ENCODE measurements at places on chromosomes 4 and X.
A peak's percentile ranks its signal among the peaks of the same experiment; 100 is the strongest.

- DNase-seq = no peak
Measured at GRCh38 chrX:69148946-69149345, 16.3 kb downstream of the PJA1 start.

DNA sequence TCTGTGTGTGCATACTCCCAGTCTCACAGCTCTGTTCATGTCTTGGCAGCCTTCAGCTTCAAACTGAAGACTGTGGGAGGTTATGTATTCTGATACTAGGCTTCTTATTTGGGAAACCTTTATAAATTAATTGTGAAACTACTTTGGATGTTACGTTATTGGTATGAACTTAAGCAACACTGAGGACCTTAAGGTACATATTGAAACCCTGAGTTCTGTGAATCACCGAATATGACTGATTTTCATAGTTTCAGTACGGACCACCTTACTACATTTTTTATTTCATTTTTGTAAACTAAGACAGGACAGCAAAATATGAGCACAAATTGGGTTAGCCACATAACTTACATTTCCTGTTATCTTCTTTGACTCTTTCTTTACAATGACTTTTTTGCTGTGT, 498.4 kb downstream of the PDGFC start:
- DNase-seq = no peak

DNA sequence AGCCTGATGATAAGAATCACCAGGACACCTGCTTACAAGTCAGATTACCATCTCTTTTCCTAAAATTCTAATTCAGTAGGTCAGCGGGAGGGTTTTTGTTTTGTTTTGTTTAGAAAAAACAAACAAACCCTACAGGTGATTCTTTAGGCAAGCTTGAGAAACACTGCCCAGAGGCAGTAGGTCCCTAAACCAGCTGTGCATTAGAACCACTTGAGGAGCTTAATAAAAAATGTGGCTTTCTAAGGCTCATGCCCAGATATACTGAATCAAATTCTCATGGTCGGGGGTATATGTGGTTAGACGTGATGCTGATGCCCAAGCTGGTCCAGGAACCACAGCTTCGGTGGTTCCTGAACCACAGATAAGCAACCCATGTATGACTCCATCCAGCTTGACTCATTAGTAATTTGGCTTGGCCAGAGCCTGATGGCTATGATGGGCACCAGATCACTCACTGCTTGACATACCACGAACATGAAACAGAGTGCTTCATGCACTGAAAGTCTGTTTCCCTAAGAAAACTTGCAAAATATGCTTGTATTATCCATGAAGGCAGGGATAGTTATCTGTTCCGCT, 338.1 kb upstream of the F9 start:
- DNase-seq = no peak

GRCh38 chrX:108053218-108053617, 8.4 kb downstream of the VSIG1 start:
- DNase-seq = no peak

DNA sequence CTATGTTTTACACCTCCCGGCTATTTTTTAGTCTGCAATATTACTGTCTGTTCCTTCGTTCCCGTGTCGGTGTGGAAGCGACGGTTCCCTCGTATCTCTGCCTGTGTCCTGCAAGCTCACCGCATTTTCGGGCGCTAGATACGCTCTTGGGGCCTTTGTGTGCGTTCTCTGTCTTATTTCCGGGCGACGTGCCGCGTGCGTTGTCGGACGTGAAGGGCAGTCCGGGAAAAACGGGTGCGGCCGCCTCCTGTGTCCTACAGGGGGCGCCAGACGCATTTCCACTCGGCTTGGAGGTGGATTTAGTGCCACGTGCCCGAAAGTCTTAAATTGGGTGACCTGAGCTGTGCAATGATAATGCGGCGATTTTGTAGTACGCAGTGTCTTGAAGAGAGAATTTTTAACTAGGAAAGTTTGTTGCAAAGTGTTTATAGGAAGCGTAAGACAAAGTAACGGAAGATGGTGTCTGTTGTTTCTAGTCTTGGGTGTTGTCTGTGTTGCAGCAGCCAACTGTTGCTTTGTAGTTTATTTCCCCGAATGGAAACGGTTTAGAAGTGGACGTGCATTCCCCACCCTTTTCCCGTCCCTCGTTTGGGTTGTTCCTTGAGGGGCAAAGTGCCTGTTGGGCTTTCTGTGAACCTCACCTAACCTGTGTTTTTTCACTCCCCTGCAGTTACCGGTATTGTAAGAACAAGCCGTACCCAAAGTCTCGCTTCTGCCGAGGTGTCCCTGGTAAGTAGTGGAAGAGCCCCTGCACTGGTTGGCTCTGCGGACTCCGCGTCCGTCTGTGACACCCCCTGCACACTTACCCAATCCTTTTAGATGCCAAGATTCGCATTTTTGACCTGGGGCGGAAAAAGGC, 720 bp downstream of the RPL10 start:
- peak; percentile 63 for DNase-seq

DNA sequence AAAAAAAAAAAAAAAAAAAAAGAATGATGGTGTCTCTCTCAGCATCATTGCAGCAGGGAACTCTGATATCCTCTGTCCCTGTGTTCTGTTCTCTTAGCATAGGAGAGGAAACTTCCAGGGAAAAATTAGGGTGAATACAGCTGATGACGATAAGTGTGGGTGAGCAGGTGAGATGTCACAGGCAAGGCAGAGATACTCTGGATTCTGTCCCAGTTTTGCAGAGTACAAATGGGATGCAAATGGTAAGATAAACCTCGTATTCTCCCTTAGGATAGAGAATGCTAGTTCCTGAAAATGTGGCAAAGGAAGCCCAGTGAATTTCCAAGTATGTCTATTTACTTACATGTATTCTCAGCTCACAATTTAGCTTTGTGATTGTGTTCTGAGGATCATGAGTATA, 671.6 kb upstream of the BOD1L1 start:
- DNase-seq = no peak

GRCh38 chr4:139743027-139743426, 77.4 kb downstream of the MGST2 start:
- no peak for DNase-seq

GRCh38 chrX:24282381-24283126, 31.3 kb downstream of the SUPT20HL2 start:
- no peak for DNase-seq

GRCh38 chr4:47198791-47199190, 167.4 kb downstream of the GABRB1 start:
- DNase-seq = no peak

DNA sequence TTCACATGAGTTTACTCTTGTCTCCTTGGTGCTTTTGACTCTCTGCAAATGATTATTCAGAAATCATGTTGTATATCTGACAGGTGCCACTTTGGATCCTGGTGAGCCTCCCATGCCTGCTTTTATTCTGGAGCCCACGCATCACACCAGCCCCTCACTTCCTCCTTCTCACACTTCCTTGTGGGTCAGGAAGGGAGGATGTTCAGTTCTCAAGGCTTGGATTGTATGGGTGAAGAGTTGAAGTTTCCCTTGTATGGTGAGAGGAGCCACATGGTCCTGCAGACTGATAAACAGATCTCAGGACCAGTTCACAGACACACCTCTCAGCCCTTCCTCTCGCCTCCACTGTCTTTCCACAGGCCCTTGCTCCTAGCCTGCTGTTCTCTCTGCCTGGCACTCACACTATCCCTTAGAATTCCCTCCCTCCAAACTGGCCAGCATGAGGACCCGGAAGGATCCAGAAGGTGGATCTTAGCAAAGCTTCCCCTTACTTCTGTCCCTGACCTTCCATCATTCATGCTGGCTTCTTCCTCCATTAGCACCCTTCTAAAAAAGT, 92.1 kb downstream of the STK32B start:
- DNase-seq = no peak

GRCh38 chr4:25861951-25862410, 807 bp downstream of the SEL1L3 start:
- no peak for DNase-seq

- DNase-seq = no peak
Measured at GRCh38 chr4:142776026-142776425, 70.1 kb downstream of the INPP4B start.

GRCh38 chrX:131801911-131802310, 221.2 kb upstream of the STK26 start:
- no peak for DNase-seq

DNA sequence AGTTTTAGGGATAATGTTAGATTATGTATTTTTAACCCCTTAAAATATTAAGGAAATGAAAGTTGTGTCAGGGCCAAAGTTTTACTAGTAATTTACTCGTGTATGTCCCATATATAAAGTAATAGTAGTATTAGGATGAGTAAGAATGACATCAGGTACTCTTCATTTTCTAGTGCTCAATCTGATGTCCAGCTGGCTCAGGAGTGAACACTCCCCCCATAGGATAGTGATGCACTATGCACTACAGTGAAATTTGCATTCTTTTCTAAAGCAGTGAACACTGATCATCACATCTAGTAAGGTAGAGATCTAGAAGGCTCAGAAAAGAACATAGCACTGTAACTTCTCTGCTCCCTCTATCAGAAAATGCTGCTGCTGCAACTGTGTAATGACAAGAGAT, 409.7 kb downstream of the GLUD2 start:
- no peak for DNase-seq

All from stimulated activated CD8-positive, alpha-beta memory T cell treated with anti-CD3 and anti-CD28 coated beads, Interleukin-7, amount 100 ng/mL, for 1 hour (primary cell).